ENCODE measurements at places on chromosomes 16 and 17.

DNA sequence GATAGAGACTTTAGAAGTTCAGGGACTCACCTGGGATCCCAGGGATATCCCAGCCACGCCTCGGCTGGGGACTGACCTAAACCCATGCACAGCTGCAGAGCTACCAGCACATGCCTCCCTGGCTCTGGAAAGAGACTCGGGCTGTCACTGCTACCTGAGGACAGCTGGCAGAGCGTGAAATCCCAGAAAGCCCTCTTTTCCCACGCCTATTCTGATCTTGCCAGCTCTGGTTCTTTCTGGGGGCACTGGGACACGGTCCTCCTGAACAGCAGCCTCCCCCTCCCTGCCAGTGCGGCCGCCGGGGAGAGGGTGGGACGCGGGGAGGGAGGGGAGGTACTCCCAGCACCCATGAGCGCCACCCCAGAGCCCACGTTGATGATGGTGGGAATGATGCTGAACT, 10.8 kb downstream of the P2RX5 start:
- no peak for DNase-seq

DNA sequence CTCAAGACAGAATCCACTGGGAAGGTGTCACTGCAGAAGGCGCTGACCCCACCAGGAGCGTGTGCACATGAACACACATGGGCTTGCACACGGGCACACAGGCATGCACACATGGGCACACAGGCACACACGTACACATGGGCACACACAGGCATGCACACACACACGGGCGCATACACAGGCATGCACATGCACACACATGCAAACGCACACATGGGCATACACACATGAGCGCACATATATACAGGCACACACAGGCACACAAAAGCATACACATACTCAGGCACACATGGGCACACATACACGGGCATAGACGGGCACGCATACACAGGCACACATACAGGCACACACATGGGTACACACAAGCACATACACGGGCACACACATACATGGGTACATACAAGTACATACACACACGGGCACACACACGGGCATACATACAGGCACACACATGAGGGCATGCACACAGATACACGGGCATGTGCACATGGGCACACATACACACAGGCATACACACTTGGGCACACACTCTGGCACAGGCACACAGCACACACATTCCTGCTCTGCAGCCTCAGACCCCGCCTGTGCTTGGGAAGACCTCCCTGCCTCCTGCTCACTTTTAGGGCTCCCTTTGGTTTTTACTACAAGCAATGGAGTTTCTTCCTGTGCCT, 86.8 kb downstream of the ZNF778 start:
- DNase-seq, result no peak

GRCh38 chr16:85656351-85657266, 32.1 kb downstream of the GINS2 start:
- DNase-seq, result no peak

DNA sequence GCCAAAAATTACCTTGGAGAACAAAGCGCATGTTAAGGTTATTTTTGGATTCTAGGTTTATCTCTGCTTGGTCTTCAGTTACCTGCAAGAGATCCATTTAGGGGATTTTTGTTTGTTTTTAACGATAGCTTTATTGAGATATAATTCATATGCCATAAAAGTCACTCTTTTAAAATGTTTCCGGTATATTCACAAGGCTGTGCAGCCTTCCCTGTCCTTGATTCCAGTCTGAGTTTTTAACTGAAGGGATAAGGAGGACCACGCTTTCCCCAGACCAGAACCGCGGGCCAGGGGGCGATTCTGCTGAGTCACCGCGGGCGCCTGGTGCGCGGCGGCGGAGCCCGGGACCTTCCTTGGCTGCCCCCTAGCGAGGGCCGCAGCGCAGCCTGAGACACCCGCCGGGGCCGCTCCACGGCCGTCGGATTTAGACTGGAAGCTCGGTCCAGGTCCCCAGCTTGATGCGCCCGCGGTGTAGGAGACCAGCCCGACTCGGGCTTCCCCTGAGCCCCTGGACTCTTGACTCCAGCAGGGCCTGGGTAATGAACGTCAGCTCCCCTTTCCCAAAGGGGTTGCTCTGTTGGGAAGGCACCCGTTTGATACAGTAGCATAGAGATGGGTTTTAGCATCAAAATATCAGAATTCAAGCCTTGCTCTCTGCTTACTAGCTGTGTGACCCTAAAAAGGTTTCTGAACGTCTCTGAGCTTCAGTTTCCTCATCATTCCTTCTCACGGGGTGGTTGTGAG, 50.0 kb upstream of the STH start:
- peak; percentile 49 for DNase-seq

GRCh38 chr17:59848778-59849177, 44.0 kb downstream of the TUBD1 start:
- peak; percentile 75 for DNase-seq

GRCh38 chr16:84320511-84320910, 25.8 kb downstream of the WFDC1 start:
- no peak for DNase-seq

DNA sequence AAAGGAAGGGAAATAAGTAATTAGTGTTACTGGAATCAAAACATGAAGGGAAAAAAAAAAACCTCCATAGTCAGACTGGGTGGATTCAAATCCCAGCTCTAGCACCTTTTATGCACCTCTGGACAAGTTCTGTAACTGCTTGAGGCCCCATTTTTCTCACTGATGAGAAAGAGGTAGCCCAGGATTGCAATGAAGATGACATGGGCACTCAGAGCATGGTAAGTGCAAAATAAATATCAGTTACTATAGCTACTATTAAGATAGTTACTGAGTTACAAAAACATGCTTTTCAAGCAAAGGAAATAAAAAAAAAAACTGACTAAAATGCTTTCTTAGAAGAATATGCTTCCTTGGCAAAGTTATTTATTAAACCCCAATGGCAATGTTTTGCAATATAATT, 58.8 kb downstream of the CEP95 start:
- DNase-seq, result no peak

DNA sequence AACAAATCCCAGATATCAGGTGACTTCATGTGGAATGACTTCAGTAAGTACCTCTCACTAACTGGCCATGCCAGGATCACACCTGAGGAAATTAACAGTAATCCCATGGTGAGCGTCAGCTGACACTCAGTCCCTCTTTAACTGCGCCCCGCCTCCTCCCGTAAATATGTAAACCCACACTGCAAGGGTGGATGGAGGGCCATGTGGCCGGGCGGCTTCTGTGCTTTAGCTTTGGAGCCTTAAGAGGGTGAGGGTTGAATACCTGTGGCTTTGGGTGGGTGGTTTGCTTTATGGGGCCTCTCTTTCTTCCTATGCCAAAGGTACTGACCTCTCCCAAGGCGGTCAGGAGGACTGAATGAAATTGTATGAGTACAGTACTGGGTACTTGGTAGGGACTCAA, 141.7 kb downstream of the MRM1 start:
- no peak for DNase-seq

- DNase-seq, result no peak
Measured at GRCh38 chr17:57120814-57121213, 35.8 kb downstream of the AKAP1 start.

Measured in fibroblast of mammary gland (primary cell).